NCI-H2081 treated with DMSO at 0.1 percent for 48 hours (cell line): ENCODE measurements at places on chromosomes 11 and 22.
A peak's percentile ranks its signal among the peaks of the same experiment; 100 is the strongest.

- DNase-seq: no peak
Measured at GRCh38 chr11:69904161-69904973, 85.2 kb upstream of the FGF3 start.

DNA sequence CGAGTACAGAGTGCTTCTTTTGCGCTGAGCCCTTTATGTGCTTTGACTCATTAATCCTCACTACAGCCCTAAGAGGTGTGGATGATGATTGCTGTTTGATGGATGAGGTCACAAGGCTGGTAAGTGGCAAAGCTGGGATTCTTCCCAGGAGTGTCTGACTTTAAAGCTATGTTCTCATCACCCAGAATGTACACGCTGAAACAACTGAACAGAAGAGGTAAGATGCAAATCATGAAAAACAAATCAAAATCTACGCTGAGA, 37.7 kb upstream of the CREB3L1 start:
- no peak for DNase-seq

GRCh38 chr11:16773981-16774935, 35.8 kb downstream of the C11orf58 start:
- no peak for DNase-seq

GRCh38 chr11:76385903-76386302, 4.8 kb downstream of the GVQW3 start:
- no peak for DNase-seq

DNA sequence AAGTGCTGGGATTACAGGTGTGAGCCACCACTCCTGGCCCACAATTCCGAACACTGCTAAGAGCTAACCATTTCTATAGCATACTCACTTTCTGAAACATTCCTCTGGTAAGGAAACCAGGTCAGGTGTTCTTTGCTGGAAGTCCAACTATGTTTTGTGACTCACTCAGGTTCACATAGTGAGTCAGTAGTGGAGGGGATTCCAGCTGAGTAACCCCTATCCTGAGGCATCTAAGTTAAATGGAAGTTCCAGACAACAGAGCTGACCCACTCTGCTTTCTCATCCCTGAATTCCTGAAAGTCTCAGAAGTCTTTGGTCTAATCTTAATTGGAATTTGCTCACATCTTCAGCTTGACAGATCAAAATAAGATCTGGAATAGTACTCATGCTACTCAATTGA, 3.0 kb upstream of the CHRNA10 start:
- DNase-seq: no peak

DNA sequence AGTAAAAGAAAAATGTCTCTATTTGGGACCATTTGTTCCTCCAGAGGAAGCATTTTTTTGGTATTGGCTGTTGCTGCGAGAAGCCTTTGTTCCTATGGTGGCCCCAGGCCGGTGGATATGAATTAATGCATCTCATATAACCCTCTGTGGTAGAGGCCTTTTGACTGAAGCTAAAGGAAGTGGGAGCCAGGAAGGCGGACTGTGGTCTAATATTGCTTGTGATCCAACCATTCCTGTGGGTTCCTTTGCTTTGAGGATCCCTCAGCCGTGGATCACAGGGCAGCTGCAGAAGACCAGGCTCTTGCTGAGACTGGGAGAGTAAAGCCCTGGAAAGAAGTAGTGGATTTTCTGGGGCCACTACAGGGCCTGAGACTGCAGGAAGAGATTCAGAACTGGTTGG, 68.3 kb upstream of the NAV2 start:
- no peak for DNase-seq

DNA sequence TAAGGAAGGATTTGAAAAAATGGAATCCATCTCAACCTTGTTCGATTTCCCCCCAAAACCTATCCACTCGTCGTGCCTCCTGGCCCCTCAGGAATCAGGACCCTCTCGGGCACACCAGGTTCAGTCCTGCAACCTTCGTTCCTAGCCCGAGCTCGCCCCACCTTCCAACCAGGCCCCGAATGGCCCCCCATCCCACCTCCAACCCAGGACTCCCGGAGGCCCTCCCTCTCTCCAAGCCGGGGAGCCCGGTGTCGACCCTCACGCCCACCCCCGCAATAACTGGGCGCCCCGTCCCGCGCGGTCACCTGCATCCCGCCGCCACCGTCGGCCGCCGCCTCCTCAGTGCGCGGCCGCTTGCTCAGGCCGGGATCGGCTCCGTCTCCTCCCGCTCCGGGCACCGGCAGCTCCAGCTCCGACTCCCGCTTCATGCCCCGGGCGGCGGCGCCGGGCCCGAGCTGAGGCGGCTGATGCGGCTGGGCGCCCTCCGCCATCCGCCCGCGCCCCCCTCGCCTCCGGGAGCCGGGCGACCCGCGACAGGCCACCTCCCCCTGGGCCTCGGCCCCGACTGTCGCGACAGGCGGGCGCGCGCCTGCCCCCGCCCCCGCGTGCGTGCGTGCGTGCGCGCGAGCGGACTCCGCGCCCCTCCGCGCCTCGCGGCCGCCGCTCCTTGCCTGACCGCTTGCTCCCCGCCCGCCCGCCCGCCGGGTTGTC, 534 bp downstream of the RBFOX2 start:
- no peak for DNase-seq

DNA sequence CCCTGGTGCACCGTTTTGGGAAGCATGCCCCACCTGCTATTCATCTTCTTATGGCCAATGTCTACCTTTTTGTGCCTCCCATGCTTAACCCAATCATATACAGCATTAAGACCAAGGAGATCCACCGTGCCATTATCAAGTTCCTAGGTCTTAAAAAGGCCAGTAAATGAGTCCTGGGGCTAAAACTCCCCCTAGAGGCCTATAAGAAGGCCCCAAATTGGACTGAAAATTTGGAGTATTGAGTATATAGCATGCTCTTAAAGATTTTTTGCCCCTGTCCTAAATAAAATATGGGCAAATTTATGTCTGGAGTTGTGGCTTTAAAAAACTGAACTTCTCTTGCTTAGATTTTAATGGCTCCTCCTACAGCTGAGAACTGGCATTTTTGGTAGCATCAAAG, 6.6 kb downstream of the OR51M1 start:
- no peak for DNase-seq

DNA sequence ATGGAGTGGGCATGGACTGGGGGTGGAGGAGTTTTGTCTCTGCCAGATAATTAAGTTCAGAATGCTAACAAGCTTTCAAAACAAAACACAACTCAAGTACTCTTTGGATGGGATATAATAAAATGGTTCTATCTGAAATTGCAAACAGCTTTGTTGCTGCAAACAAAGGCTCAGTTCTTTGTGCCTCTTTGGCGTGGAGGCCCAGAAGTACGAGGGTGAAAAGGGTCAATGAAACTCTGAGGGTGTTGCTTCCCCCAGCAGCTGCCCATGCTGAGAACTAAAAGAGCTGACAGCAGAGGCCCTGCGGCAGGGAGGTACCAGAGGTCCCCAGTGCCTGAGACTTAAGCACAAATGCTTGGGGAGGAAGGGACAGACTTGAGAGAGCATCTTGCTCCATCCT, 26.5 kb upstream of the IGSF22 start:
- DNase-seq: no peak

- no peak for DNase-seq
Measured at GRCh38 chr11:9847636-9848035, 183.8 kb downstream of the SWAP70 start.

GRCh38 chr11:73204711-73205121, 13.4 kb upstream of the P2RY2 start:
- DNase-seq: no peak

DNA sequence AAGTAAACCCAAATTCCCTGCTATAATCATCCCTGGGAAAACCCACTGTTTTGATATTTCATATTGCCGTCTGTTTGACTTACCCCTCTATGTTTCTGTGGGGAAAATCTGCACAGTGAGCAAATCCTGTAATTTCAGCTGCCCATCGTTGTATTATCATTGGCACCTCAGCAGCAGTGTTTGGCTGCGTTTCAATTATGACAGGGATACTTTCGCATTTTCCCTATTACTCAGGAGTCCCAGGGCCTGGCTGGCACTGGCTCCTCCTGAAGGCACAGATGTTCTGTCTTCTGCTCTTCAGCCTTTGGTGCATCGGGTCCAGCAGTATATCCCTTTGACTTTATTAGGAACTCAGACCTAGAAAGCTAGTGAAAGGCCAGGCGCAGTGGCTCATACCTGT, 12.2 kb upstream of the MMP12 start:
- peak; percentile 31 for DNase-seq

DNA sequence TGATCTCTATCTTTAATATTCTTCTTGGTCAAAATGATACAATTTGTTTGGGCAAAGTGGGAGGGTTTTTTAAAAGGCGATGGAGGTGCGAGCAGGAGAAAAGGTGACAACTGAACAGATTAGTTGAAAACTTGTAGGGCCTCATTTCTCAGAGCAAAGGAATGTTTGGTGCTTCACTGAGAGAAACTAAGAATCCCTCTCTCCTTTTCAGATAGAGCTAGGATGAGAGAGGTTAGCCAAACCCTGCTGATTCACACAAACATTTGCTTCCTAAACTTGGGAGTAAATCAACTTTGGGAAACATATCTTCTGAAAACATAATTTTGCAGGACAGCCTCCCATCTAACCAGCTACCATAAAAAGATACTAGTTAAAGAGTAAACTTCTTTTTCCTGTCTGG, 57.0 kb downstream of the PHF21A start:
- DNase-seq: no peak

DNA sequence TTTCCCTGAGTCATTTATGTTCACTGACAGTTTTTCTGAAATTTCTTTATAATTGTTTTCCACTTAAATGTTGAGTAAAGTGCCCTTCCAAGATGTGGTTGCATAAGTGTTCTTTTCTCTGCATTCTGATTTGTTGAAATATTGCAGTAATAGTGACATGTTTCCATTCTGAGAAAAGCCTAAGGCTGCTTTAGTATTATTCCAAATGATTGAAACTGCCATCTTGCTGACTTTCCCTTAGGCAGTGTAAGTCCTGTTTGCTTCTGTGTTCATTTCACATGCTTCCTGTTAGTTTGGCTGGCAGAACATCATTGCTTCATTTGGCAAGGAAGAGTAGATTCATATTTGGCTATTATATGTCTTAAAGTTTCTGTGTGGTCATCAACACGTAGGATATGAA, 146.5 kb downstream of the ELP4 start:
- no peak for DNase-seq

GRCh38 chr11:102544594-102544993, 14.0 kb upstream of the MMP7 start:
- no peak for DNase-seq
